Activated CD4-positive, alpha-beta T cell treated with anti-CD3 and anti-CD28 coated beads, Interleukin-2, Interleukin-4, amounts not matched to agents 100 ng/mL and 50 ng/mL, durations not matched to agents 16 hours and 8 hours (primary cell): ENCODE measurements at places on chromosomes 2 and 18.
A peak's percentile ranks its signal among the peaks of the same experiment; 100 is the strongest.

- DNase-seq = no peak
Observed at GRCh38 chr2:162390801-162391200, 46.9 kb downstream of the GCA start.

- peak; percentile 80 for DNase-seq
Observed at GRCh38 chr18:57004366-57005121, 142.3 kb upstream of the BOD1L2 start.

- DNase-seq = no peak
Observed at GRCh38 chr18:1018181-1018681, 113.6 kb downstream of the ADCYAP1 start.

DNA sequence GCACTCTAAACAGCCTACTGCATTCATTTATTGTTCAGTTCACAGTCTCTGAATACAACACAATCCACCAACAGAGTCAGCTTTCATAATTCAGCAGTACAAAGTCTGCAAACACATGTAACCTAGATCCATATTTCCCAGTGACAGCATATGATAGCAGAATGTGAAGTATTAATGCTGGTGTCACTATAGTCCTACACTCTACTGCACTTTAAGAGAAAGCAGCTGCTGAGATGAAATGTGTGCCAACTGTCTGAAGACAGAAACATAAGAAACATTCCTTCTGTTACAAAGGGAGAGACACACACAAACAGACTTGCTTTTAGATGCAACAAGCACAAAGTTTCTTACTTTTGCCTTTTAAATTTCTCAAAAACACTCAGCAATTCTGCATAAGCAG lies 441.8 kb downstream of the ZEB2 start:
- no peak for DNase-seq

- no peak for DNase-seq
Observed at GRCh38 chr2:16139663-16140615, 199.6 kb downstream of the MYCN start.

GRCh38 chr2:84534225-84534624 lies 17.9 kb downstream of the DNAH6 start:
- no peak for DNase-seq

- DNase-seq = no peak
Observed at GRCh38 chr2:207960911-207961310, 64.4 kb downstream of the PLEKHM3 start.

DNA sequence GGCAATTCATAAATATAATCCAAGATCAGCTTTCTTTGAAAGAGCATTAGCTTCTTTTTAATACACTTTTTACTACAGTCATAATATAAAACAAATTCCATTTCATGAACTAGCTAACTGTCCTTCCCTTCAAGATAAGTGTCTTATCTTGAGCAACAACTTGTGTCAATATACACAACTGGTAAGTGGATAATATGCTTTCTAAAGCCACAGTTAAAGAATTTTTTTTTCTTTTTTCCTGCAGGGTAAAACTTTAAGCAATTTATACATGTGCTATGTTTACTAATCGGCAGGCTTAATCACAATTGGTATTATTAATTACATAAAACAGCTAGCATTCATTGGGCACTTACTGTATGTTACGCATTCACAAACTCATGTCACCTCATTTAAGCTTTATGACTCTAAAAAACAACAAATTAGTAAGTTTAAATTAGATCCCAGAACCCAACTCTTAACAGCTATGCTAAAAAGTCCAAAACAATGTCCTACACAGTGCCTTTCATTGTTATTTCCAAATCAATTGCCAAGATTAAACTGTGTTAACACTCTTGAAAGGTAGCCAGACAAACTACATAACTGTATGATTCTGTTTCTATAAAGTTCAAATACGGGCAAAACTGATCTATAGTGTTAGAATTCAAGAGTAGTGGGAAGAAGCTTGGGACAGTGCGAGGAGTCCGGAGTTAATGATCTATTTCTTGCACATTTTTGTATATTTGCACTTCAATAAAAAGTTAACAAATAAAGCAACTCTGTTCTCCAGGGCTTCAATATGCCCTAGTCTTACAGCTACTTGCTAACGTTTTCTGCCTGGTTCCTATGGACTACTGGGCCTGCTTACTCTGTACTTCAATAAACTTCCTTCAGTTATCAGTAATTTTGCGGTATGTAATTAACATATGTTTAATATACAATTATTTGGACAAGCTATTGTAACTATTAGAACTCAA lies 6.0 kb downstream of the TXNL1 start:
- no peak for DNase-seq

DNA sequence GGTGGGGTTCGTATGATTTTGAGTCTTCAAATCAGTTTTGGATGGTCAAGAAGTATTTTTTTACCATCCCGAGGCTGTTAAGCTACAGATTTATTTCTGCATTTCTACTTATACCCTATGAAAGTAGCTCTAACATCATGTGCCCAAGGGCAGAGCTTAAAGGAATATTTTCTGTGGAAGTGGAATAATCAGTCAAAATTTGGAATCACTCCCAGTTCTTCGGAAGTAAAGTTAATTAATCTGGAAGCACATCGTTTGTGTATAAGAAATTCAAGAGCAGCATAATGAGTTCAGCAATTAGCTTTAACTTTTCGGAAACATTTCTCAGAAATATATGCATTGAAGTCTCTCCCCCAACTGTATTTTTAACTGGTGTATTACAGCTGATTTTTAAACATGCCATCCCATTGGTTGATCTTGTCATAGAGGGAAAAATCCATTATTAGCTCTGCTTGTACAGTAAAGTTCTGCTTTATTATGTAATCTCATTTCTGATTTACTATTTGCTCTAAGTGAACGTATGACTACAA lies 510.1 kb downstream of the DCC start:
- DNase-seq = no peak

DNA sequence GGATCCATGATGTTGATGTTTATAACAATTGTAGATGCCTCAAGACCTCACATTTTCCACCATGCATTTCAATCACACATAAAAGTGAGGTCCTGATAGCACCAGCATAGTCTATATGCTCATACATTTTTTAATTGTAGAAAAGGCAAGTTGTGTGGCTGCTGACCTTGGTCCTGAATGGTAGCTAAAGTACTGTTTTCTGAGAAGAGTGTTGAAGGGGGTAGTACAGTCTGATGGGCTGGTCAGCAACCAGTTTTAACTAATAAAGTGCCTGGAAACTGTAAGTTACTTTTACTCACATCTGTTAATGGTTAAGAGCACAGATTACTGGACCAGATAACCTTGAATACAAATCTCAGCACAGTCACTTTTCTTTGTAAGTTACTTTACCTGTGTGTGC lies 15.9 kb downstream of the ZNF638 start:
- no peak for DNase-seq

DNA sequence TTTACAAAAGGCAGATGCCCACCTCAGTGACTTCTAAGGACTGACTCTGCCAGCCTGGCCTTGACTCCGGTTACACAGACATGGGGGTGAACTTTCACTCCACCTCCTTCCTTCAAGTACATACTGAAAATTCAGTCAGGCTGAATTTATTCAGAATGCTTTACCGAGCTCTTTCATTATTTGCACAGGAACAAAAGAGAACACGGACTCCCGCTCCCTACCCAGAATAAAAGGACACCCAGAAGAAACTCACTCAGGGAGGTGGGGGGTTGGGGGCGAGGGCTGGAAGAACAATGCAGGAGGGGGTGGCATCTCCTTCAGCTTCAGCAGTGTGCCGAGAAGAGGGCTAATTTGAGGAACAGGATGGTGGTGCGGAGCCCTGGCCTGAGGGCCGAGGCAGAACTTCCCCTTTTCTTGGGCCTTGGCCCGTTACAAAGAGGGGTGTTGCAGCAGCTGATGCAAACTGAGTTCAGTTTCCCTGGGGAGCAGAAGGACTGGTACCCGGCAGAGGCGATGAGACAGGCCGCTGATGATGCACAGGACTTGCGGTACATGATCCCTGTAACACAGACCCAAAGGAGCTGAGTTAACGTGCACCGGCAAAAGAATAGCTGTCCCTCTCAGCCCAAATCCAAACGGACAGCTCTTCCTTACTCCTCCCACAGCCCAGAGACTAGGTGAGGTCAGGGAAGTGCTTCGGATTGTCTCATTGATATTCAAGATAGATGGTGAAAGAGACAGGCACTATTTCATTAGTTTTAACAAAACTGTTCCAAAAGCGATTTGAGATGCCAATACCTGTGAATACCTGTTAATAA lies 24.1 kb downstream of the LYPD1 start:
- DNase-seq = no peak

- DNase-seq = no peak
Observed at GRCh38 chr2:71736986-71737385, 283.6 kb downstream of the DYSF start.

- DNase-seq = peak; percentile 67
Observed at GRCh38 chr18:63216516-63217311, 102.9 kb downstream of the BCL2 start.

GRCh38 chr2:204197336-204198005 lies 260.9 kb downstream of the ICOS start:
- DNase-seq = no peak

- peak; percentile 91 for DNase-seq
Observed at GRCh38 chr2:38603402-38604290, 918 bp upstream of the HNRNPLL start.

DNA sequence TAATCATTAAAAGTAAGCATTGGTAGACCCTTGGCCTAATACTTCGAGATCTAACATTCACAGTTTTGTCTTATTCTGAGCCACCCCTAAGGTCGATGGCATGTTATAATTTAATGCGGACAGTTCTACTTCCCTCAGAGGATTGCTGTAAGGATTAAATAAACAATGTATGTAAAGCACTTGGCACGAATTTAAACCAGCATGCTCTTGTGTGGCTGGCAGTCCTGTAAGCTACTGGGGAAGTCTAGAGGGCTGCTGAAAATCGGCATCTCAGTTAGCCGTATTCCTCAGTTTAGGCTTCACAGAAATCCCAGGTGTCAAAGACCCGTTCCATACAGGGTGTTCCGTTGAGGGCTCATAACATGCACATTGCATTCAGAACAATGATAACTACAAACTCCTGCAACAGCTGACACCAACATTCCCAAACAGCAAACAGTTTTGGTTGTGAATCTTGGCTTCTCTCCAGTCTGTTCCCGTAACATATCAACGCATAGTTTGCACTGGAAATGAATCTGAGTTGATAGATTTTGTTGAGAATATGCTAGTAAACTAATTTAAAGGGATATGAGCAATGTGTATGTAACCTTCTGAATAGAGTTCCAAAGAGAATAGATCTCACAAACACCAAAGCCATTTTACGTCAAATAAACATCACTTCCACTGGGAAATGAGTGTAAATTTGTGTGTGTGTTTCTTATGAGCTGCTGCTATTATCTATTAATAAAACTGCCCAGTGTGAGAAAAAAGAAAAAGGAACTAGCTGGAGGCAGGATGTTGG lies 52.2 kb upstream of the ACKR3 start:
- no peak for DNase-seq

- DNase-seq = no peak
Observed at GRCh38 chr2:62071126-62071598, 124.8 kb upstream of the B3GNT2 start.

- DNase-seq = peak; percentile 63
Observed at GRCh38 chr2:20507166-20507692, 60.4 kb downstream of the RHOB start.

DNA sequence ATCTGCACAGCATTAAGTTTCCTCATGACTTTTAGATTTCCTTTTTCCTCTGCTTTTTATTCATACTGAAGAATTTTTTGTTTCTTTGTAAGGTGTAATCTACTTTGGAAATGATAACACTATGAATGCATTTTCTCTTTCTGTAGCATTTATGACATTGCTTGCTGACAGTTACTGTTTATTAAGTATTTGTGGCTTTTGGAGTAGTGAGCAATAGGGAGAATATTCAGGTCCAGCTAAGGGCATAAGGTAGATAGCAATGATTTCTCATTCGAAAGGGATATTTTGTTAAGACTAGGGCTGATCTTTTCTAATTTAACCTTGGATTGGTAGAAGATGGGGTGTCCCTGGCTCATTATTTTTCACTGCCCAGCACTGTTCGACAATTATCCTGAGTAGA lies 80.3 kb downstream of the XRCC5 start:
- DNase-seq = no peak

GRCh38 chr2:72708236-72708635 lies 117.6 kb downstream of the EXOC6B start:
- no peak for DNase-seq

GRCh38 chr2:188450732-188451483 lies 159.2 kb downstream of the GULP1 start:
- DNase-seq = no peak

GRCh38 chr2:118994172-118994700 lies 52.2 kb downstream of the MARCO start:
- no peak for DNase-seq

DNA sequence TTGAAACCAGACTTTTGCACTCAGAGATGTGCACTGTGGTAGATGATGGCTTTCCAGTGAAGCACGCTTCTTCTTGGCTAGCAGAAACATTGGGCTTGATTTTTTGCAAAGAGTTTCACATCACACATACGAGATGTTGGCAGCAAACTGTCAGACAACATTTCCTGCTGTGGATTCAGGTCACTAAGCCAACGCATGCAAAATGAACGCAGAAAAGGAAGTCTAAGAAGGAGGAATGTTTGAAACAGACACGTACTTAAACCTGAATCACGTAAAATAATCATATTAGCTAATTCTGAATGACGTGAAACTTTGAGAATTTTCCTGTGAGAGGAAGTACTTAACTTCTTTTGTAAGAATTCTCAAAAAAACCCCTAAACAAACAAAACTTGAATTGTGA lies 88.1 kb downstream of the EPB41L3 start:
- no peak for DNase-seq

GRCh38 chr2:144448389-144449027 lies 71.4 kb downstream of the ZEB2 start:
- no peak for DNase-seq

DNA sequence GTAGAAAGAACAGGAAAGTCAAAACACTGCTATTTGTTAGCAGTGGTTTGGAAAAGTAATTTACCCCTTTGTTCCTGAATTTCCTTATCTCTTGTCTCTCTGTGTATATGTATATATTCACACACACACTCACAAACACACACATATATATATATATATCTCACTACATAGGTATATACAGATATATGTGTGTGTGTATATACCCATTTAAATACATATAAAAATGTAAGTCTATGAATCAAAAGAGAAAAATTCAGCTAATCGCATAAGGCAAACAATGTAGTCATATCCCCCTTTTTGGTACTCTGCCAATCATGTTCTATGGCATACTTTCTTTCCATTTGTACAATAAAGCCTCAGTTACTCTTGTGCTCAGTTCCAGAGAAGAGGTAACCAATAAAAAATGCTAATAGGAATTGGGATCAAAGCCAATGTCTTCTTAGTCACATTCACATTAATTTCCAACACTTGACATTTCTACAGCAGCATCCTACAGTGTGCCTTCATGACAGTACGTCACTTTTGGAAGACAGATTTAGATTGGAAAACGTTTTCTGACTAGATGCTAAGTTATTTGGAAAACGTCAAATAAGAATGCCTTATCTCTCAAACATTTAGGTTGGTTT lies 94.6 kb downstream of the MC4R start:
- DNase-seq = no peak

GRCh38 chr2:134912361-134912760 lies 6.3 kb upstream of the CCNT2 start:
- DNase-seq = no peak

GRCh38 chr2:30417253-30417652 lies 29.8 kb upstream of the LCLAT1 start:
- DNase-seq = no peak

GRCh38 chr18:52341103-52341432 lies 1.1 kb downstream of the DCC start:
- no peak for DNase-seq
